ENCODE measurements at places on chromosomes 7 and 10.

GRCh38 chr10:113569576-113569975 lies 16.7 kb downstream of the HABP2 start:
- DNase-seq: no peak

- DNase-seq: no peak
Observed at GRCh38 chr10:129942936-129943715, 20.9 kb downstream of the EBF3 start.

- DNase-seq: no peak
Observed at GRCh38 chr10:55329796-55330195, 528.8 kb upstream of the PCDH15 start.

- no peak for DNase-seq
Observed at GRCh38 chr7:36278620-36279172, 111.0 kb upstream of the ANLN start.

- no peak for DNase-seq
Observed at GRCh38 chr10:62047960-62048383, 146.5 kb downstream of the ARID5B start.

- no peak for DNase-seq
Observed at GRCh38 chr7:80324032-80324431, 187.8 kb downstream of the GNAT3 start.

DNA sequence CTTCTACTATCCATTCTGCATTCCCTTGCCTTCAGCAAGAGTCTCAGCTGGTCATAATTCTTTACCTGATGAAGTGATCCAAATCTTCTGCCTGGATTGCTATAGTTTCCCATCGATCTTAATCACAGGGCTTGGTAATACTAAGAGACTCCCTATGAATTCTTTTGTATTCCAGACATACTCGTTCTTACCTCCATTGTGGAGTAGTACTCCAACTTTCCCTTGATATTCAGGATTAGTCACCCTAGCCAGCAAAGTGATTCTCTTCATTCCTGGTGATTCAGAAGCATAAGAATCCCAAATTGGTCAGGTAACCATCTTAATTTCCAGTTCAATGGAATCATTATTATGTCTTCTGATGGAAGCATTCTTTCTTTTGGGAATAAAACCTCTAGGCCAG lies 96.7 kb downstream of the TWIST1 start:
- no peak for DNase-seq

DNA sequence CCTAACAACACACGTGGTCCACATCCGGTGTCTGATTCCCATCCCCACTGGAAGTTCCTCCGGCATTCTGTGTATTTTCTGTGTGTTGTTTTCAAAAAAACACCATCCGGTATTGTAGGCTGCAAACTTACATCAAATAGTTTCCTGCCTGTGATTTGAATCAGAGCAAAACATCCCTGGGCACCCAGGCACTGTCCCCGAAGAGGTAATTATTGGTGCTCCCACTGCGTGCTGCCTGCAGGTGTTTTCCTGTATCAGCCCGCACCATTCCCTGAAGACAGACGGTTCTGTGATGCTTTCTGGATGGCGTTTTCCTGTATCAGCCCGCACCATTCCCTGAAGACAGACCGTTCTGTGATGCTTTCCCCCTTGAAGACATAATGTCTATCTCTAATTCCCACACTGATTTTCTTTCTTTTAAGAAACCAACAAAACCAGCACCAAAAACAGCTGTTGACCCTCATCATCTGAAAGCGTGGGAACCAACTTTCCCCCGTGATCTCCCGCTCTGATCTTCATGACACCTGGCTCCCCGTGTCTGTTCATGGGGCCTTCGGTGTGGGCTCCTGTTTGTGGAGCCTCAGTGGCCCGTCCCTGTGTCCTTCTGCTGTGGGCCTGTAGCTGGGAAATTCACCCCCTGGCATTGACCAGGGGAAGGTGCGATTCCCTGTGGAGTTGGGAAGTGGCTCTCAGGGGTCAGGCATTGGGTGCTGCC lies 205.3 kb downstream of the ADARB2 start:
- no peak for DNase-seq

- no peak for DNase-seq
Observed at GRCh38 chr10:61733358-61733940, 70.7 kb downstream of the CABCOCO1 start.

GRCh38 chr7:74033372-74034311 lies 5.7 kb downstream of the ELN start:
- DNase-seq: no peak

GRCh38 chr7:37853468-37853867 lies 5.1 kb downstream of the NME8 start:
- DNase-seq: no peak

Data from stimulated activated effector memory CD8-positive, alpha-beta T cell treated with anti-CD3 and anti-CD28 coated beads, Interleukin-12 subunit alpha, Interleukin-12 subunit beta, amount 100 ng/mL, for 72 hours (primary cell).